ENCODE measurements at places on chromosomes 12 and 14.

DNA sequence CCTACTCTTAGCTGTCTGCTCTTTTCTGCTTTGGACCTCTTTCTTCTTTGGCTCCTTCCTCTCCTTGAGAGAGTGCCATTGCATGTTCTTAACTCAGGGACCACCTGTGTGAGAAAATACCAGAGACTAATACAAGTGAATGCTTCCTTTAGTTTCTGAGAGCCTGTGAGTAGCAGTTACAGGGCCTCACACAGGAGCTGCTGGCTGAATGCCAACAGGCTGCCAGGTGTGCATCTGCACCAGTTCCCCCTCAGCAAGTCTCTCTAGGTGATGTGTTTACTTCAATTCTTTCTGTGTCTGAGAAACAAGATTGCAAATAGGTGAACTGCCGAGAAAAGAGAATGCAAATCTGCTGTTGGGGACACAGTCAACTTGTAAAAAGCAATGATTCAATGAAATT lies 108.2 kb downstream of the STXBP6 start:
- no peak for DNase-seq

DNA sequence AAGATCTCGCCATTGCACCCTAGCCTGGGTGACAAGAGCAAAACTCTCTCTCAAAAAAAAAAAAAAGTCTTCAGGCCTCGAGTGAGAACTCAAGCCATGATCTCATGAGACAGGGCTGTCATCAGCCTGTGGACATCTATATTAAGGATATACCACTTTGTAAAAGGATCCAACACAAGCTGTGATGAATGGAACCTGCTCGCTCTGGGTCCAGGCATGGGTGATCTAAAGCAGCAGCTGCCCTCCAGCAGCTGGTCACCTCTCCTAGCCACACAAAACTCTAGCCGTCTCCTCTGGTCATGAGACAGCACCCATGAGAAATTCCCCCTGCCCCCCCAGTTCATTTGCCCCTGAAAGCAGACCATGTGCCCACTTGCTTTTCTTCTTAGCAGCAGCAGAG lies 19.1 kb upstream of the DGLUCY start:
- no peak for DNase-seq

DNA sequence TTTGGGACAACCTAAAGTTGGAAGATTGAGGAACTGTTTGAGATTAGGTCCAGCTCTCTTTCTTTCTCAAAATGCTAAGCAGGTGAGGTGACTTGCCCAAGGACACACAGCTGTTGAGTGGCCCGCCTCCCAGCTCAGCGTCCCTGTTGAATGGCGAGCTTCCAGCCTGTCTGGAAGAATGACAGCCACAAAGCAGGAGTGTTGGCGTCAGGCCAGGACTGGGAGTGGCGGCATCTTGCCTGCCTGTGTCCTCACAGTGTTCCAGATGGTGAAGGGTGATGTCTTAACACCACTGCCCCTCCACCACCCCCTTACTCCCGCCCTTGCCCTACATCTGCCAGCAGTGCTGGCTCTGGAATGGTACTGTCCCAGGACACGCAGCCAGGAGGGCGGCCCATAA lies 4.4 kb upstream of the CEBPE start:
- DNase-seq: no peak

DNA sequence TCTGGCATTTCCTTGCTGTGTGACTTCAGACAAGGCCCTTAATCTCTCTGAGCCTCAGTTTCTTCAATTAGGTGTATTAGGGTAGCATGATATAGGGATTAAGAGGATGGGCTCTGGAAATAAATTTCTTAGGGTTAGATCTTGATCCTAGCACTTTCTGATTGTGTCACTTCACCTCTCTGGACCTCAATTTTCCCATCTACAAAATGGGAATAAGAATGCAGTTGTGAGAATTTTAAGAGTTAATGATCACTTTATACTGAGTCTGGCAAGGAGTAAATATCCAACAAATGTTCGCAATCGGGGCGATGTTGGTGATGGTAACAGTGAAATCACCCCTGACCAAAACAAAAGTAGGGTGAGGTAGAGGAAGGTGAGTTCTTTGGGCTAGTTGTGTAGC lies 4.0 kb downstream of the RPH3A start:
- no peak for DNase-seq

- DNase-seq: no peak
These were observed 6.5 kb upstream of the LGALS3 start for GRCh38 chr14:55122440-55122986.

DNA sequence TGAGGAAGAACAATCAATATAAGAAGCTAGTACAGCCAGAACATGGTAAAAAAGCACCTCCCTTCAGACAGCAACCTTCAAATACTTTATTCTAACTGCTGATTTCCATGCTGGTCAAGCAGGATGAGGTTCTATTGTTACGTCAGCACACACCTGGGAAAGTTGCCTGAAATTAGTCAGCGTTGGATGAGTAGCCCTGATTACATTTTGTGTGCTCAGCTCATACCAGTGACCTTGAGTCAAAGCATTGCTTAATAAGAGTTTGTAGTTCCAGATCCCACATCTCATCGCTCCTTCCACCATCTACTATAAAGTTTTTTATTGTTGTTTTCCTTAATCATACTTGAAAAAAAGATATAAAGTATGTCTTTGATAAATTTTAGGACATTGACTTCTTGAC lies 361.5 kb downstream of the EGLN3 start:
- DNase-seq: no peak

DNA sequence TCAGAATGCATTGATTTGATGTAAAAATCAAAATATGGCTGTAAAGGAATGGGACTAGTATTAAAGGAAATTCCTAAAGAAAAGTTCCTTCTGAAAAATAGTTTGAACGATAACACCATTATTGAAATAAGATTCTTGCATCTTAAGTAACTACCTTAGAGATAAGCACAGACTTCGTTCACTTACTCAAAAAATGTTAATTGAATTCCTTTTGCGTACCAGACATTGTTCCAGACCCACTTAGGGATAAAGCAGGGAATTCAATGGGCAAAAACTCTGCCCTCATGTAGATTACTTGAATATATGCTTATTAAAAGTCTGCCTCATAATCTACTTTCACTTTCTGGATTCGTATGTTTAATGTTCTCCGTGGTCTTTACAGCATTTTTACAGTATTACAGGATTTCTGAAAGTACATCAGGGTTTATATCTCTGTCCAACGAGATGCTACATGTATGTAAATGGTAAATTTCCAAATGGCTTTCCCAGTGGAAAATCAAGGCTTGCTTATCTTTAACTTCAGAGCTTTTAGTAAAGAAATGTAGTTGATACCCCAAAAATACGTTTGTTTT lies 213.7 kb downstream of the GXYLT1 start:
- DNase-seq: no peak

DNA sequence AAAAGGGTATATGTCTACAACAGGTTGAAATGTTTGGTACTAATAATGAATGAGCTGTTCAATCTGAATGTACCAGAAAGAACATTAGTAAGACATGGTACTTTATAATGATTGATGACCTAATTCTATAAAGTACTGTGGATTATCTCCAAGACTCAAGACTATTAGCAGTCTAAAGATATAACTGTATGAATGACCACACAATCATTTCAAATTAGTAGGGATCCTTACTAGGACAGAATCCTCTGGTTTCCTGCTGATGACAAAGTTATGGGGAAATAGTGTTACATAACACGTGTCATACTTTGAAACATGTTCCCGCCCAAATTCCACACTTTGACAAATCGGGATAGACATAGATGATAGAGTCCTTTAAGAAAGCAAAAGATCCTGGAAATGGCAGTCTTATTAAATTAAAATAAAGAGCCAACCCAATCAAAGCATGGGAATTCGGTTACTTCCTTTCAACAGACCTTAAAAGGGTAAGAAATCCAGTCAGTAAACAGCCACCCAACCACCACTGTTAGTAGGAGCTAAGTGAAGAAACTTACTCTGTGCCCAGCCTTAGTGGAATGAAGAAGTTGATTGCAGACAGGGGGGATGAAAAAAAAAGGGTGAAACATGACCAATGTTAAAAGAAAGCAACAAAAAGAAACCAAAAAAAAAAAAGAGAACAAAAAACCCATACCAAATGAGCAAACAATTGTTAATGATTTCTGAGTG lies 2.8 kb downstream of the VPS29 start:
- no peak for DNase-seq

DNA sequence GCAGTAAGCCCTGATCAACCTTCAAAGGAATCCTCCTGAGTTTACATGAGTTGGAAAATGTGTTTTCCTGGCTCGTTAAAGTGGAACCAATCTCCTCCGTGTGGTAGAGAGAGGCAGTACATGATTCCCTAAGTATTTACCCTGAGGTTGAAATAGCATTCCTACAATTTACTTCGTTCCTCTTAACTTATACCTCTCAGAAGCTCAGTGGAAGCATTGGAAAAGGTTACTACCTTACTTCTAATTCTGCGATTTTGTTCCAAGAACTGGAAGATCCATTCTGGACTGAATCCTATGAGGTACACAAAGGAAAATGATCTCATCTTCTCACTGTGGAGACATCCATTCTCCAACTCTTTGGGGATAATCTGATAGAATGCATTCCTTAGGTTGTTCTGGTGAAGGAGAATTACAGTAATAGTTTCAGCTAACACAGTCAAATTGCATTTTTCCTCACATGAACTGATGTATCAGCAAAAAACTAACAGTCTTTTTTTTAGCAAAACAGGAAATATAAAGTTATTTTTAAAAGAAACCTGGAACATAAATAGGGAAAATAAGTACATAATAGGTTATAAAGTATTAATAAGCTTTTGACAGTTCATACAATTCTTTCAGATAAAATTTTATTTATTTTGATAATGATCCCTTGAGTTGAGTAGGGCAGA lies 475.6 kb downstream of the PDZRN4 start:
- DNase-seq: no peak

Measured in activated naive CD8-positive, alpha-beta T cell treated with anti-CD3 and anti-CD28 coated beads for 36 hours (primary cell).